ENCODE measurements at places on chromosomes 11 and 22.
A peak's percentile ranks its signal among the peaks of the same experiment; 100 is the strongest.

- DNase-seq: peak; percentile 28
Observed at GRCh38 chr11:107741044-107741823, 29.4 kb upstream of the SLN start.

GRCh38 chr22:45009606-45010531 is at the start of gene PHF21B:
Gene PHF21B (minus strand): TSS chr22:45010005. CDS start chr22:45009549, 456 bp downstream.
- DNase-seq: peak; percentile 38

GRCh38 chr11:122020902-122021301 is 95.1 kb downstream of the BLID start:
- DNase-seq: peak; percentile 42

DNA sequence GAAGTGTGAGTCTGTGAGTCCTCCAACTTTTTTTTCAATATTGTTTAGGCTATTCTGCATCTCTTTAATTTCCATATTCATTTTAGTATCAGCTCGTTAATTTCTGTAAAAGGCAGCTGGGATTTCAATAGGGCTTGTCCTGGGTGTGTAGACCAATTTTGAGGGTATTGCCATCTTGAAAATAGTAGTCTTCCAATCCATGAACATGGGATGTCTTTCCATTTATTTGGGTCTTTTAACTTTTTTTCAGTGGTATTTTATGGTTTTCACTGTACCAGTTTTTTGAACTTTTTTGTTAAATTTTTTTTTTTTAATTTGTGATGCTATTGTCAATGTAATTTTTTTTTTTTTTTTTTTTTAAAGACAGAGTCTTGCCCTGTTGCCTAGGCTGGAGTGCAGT is 79.5 kb downstream of the ARHGAP8 start:
- DNase-seq: no peak

- peak; percentile 76 for DNase-seq
Observed at GRCh38 chr11:34243600-34244464, 114.0 kb downstream of the ABTB2 start.

GRCh38 chr22:25736378-25737011 is 5.5 kb upstream of the MYO18B start:
- no peak for DNase-seq

GRCh38 chr11:66609721-66610617 is 6.5 kb upstream of the RBM14 start:
- DNase-seq: no peak

DNA sequence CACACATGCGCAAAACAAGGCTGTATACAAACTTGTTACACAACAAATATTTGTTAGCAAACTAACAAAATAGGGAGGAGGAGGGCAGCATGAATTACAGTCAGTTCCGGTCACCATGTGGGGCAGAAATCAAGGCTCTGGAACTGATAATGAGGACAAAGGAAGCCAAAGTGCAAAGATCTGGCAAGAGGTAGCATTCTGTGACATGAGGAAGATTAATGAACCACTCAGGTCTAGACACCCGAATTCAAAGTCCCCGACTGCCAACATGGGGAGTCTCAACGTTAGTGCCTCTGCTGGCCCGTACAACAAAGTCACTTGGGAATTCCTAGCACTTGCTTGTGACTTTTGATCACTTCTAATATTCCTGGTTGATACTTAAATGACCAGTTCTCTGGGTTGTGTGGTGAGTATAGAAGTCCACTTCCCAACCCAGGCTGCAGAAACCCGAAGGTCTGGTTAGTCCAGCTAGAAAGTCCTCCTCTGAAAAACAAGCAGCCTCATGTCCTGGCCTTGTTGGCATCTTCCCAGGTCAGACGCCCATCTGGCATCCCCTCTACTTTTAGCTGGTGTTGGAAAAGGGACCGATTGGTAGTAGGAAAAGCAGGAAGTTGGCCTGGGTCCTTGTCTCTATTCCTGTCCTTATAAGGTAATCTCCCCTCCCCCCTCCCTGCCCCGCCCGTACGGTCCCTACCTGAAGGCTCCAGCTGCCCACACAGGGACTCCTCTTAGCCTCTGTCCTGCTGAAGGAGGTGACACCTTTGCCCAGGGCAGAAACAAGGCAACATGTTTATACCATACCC is 1.6 kb downstream of the SUN2 start:
- peak; percentile 17 for DNase-seq

DNA sequence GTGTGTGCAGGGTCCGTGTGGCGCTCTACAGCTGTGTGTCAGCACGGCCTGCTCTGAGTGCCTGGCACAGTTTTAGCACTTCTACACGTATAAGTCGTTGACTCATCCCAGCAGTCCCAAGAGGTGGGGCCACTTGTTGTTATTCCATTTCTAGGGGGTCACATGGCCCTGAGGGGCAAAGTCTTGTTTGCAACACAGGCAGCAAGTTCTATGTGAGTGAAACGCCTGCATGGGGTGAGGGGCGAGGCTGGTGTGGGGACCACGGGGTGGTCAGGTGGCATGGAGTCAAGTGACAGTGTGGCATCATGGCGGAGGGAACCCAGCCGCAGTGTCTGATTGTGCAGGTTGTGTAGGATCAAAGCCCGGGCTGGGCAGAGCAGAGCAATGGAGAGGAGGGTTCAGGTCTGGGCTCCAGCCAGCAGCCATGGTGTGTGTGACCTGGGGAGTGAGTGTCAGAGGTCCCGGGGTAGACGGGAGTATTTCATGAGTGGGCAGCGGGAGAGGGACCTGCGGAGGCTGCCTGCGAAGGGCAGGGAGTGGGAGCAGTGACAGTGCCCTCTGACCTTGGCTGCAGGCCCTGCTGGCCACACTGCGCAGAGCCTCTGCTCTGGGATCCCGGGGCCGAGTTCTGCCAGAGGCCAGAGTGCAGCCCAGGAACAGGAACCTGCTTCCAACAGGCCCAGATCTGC is 27.9 kb downstream of the SHANK3 start:
- DNase-seq: no peak

DNA sequence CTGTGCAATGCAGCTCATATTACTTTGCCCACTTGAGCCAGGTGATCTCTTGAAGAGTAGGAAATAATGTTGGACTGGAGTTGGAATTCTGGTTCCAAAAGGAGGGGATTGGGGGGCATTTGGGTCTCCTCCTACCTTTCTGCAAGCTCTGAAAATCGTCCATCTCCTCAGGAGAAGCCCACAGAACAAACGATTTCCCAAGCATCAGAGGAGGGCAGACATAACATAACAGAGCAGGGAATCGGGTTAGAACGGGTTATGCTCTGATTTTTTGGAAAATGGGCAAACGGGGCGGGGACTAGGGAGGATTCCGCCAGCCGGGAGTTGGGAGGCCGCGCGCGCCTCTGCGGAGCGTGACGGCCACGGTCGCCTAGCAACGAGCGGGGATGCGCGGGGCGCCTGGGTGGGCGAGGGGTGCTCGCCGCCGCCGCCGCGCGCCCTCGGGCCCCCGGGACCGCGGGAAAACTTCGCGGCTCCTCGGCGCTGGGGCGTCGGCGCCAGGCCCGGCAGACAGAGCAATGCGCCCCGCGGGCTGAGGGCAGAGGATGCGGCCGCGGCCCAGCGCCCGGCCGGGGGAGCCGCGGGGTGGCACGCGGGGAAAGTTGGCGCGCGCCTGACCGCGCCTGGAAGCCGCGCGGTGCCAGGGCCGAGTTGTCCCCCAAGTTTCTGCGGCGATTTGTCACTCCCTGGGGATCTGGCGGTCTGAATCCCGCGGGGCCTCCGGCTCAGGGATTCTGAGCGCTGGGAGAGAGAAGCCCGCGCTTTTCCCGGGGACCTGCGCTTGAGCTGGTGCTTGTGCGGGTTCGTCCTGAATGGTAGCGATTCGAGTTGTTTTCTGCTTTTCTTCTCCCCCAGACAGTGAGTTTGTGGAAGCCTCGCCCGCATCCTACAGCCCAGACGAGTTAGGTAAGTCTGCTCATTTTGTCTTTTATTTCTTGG is 27.8 kb upstream of the AMOTL1 start:
- DNase-seq: peak; percentile 32

- DNase-seq: no peak
Observed at GRCh38 chr11:132743601-132744000, 788.7 kb downstream of the OPCML start.

DNA sequence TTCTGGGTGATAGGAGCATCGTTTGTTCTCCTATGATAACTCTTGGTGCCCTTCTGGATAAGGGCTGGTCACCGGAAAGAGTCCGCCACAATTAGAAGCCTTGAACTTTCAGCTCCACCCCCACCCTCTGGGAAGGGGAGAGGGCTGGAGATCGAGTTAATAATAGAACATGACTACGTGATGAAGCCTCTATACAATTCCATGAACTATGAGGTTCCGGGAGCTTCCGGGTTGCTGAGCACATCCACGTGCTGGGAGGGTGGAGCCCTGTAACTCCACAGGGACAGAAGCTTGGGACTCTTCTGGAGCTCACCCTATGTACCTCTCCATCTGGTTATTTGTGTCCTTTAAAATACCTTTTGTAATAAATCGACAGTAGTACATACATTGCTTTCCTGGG is 40.3 kb downstream of the ARHGAP42 start:
- DNase-seq: peak; percentile 28

- peak; percentile 91 for DNase-seq
Observed at GRCh38 chr11:20367313-20367948, 3.9 kb downstream of the HTATIP2 start.

- DNase-seq: peak; percentile 97
Observed at GRCh38 chr11:355581-356458, 13.5 kb upstream of the B4GALNT4 start.

DNA sequence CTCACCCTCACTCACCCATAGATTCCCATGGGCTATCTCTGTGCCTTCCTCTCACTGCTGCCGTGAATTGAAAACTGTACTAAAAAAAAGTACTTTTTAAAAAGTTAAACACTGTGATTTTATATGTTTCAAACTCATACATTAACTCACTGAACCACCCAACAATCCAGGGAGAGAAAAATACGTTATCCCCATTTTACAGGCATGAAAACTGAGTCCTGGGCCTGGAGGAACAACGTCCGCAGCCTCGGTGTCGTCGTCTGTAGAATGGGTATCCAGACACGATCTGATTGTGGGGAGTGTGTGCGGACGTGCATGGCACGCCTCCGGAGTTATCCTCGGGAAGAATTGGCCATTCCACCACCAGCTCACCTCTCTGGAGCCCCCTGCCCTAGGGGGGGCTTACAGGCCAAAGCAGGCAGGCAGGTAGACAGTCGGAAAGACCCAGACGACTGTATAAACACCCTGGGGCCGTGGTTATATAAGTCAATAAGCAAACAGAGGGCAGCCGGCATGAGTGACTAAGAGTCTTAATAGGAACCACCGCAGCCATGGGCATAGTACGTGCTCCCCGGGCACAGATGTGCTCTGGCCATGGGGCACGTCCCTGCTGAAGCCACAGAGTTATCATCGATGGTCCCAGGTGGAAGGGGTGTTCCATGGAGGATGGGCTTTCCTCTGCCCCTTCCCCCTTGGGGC is 7.1 kb upstream of the PDGFB start:
- no peak for DNase-seq

DNA sequence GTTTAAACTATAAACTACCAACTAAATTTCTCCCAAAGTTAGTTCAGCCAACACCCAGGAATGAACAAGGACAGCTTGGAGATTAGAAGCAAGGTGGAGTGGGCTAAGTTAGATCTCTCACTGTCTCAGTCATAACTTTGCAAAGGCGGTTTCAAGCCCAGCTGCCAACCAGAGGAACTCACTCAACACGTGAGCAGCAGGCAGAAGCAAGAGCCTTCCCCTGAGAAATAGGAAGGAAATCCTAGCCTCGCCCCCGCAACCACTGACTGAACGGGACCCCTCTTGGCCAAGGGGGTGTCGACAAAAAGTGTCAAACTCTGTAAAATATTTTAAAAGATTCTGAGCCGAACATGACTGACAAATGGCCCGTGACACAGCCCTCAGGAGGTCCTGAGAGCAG is 4.4 kb upstream of the KRTAP5-9 start:
- no peak for DNase-seq

- DNase-seq: no peak
Observed at GRCh38 chr11:18768472-18768901, 23.1 kb downstream of the PTPN5 start.

GRCh38 chr11:8097062-8097461 is 16.1 kb downstream of the TUB start:
- DNase-seq: no peak

GRCh38 chr11:9982127-9982795 is 311.8 kb downstream of the SBF2 start:
- no peak for DNase-seq

DNA sequence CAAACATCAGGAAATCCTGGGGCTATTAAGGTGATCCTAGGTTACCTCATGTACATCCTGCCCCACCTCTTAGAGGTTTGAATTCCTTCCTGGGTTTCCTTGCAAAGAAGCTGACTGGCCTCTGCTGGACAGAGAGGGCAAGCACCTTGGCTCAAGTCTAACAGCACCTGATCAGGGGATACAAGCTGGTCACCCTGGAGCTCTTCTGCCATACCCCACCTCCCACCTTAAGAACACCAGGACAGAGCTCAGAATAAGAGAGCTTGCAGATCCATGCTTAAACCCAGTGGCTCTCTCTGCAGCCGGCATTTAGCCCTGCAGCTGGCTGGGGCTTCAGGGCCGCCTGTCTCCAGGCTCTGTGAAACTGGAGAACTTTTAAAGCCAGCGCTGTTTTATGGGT is 386.6 kb upstream of the NARS2 start:
- peak; percentile 37 for DNase-seq

GRCh38 chr11:113276466-113276865 is 37.9 kb upstream of the TTC12 start:
- no peak for DNase-seq

DNA sequence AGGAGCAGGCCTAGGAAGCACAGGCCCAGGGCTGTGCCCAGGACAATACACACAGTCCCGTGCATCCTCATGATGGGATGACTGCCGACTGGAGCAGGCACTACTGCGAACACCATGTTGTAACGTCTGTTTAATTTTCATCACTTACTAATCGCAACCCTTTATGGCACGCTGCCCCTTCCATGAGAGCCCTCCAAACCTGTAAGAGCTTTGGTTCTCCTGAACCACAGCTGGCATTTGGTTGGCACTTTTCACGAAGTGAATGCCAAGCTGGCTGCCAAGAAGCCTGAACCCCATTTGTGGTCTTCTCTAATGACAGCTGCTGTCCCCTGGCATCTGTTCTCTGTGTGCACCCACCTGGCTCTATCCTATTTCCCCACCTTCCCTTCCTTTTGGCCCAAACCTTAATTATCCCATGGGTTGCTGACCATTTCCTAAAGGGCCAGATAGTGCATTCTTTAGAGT is 36.5 kb downstream of the APOL1 start:
- DNase-seq: no peak

DNA sequence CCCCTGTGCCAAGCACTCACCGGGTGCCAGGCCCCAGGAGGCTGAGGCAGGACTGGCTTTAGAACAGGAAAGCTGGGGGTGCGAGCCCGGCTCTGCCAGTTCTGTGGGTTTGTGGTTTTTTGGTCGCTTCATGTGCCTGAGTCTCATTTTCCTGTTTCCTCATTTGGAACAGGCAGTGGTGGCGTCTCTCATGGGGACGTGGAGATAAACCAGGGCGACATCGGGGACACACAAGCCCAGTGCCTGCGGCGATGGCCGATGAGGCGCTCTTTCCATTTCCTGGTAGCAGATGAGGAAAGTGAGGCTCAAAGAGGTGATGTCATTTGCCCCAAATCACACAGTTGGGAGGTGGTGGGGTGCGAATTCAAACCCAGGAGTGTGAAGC is 20.8 kb upstream of the CHKA start:
- DNase-seq: no peak

DNA sequence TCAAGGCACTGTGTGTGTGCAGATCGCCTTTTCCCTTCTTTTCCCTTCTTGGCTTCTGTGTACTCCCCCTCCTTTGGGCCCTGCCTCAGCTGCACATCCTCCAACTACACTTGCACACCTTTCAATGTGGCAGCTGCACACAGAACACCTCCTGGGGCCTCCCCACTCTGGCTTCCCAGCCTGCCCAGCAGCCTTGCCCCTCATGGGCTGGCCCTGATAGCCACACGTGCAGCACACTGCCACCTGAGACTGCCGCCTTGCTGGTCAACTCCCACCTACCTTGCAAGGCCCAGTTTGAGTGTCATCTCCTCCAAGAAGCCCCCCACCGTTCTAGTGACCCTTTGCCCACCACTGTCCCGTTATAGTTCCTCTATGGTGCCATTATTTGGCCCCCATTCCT is 77.3 kb upstream of the ARFGAP3 start:
- DNase-seq: no peak

Data from mesenchymal stem cell (in vitro differentiated cells and primary cell).